GM23248 (cell line): ENCODE measurements at places on chromosomes 3 and 15.

GRCh38 chr15:48388910-48389309 lies 57.7 kb downstream of the DUT start:
- peak; percentile 70 for DNase-seq

DNA sequence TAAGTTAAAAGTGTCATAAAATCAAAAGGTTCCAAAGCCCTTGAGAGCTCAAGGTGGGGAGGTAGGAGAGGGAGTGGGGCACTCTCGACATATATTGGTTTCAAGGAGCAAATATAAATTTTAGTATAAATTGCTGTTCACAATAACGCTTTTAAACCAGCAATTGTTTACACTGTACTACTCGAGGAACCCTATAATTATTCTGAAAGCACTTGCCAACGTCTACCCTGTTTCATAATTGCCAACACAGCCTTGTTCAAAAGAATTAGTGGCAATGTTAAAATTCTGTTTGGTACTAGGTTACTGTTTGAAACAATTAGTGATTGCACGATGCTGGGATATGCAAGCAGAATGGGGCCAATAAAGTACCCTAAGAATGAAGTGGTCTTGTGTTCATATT lies 76.3 kb upstream of the ICE2 start:
- no peak for DNase-seq

- DNase-seq = no peak
Measured at GRCh38 chr3:190178779-190179178, 58.1 kb upstream of the P3H2 start.

GRCh38 chr15:67746022-67746421 lies 79.3 kb upstream of the SKOR1 start:
- DNase-seq = peak; percentile 79

DNA sequence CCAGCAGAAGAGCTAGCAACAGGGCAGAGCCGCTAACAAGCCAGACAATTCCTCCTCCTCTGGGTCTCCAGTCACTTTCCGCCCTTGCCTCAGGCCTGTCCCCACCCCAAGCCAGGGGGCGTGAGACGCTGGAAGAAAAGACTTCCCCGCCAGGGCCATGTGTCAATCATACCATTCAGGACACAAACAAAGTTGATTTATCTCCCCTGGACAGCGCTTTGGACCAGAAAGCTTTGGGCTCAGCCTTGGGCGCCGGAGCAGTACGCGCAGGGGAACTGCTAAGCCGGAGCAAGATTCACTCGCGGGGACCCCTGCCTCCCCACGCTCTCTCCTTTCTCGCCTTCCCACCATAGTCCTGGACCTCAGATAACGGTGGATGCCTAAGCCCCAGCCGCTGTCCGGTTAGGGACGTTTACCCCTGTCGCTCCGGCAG lies 479 bp downstream of the LRRC2 start:
- peak; percentile 56 for DNase-seq

- no peak for DNase-seq
Measured at GRCh38 chr3:13005301-13005700, 67.9 kb downstream of the IQSEC1 start.

GRCh38 chr3:27353221-27353620 lies 16.0 kb downstream of the NEK10 start:
- DNase-seq = peak; percentile 48

GRCh38 chr3:61060411-61060861 lies 190.8 kb downstream of the FHIT start:
- no peak for DNase-seq

GRCh38 chr3:114838025-114838424 lies 309.1 kb downstream of the ZBTB20 start:
- DNase-seq = no peak

DNA sequence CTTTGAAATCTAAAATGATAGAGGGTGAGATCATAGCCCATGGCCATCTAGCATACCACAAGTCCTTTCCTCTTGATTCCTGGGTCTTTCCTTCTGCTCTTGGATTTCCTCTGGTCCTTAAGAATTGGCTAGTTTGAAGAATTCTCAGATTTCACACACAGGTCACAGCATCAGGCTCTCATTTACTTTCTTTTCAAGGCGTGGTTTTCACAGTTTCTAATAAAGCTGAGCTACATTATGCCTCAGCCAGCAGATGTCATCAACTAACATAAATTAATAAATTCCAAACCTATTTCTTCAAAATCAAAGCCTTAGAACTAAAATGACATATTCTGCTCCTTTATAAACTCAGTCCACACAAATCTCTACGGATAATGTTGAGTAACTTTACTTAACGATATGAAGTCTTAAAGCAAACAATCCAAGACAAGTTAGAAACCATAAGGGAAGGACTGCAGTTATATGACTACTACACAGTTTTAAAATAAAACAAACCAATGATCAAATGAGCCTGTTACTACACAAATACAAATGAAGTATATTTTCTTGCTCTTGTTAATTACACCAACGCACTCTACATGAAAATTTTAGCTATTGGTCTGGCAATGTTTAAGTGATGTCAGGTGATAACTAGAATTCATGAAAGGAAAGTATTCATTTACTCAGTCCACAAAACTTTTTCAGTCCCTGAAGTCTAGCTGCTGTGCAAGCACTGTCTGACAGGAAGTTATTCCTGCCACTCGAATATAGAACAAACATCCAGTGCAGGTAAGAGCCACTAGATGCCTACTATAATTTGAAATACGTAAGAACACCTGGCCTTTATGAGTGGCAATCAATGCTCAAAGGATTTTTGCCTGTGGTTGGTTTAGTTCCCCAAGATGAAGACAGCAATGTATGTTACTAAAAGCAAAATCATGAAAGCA lies 9.2 kb downstream of the CCDC14 start:
- DNase-seq = peak; percentile 50

DNA sequence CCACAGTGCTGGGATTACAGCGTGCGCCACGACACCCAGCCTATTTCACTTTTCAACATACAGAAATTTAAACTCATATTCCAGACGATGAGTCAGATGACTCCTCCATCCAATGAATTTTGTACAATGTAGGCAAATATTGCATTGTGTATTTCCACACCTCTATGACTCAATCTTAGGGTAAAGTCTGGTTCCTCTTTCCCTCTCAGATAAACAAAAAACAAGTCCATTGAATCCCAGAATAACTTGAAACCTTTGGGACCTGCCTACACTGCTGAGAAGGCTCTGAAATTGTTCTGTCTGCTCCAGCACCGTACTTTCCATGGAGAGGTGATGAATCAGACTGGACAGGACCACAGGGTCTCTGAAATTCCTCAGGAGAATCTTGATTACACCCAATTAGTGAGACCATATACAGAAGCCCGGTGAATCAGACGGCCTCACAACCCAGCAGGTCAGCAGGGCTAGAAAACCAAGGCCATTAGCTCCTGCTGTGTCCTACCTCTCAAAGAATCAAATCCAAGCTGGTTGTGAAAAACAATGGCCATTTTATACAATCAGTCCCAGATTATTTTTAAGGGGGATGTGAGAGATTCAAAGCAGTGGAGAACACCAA lies 112.6 kb downstream of the ERC2 start:
- no peak for DNase-seq

DNA sequence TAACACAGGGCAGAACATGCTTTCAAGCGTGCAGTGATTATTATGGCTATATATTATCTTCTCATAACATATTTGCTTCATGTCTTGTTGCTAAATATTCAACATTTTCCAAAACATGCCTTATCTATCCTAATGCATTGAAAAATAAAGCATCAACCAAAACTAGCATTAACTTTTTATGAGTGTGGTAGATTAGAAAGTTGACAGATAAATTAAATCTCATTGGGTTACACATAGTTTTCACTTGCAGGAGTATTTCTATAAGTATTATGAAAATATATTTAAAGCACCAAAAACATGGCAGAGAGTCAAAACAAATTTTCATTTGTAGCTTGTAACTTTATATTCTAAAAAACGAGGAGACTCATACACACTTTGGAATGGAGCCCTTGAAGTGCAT lies 141.5 kb downstream of the CADM2 start:
- DNase-seq = no peak

DNA sequence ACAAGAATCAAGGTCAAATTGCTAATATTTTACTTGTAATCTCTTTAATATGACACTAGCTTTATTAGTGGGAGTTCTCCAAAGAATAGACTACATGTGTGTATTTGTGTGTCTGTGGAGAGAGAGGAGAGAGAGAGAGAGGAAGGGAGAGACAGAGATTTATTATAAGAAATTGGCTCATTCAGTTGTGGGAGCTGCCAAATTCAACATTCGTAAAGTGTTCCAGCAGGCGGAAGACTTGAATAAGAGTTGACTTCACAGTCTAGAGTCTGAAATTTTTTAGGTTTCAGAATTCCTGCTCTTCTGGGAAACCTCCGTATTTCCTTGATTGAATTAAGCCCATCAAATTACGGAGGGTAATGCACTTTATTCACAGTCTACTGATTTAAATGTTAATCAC lies 4.7 kb upstream of the CLDN1 start:
- peak; percentile 52 for DNase-seq

- peak; percentile 72 for DNase-seq
Measured at GRCh38 chr3:154244644-154245043, 79.6 kb downstream of the DHX36 start.

GRCh38 chr3:184011230-184011876 lies 6.3 kb downstream of the ABCC5 start:
- DNase-seq = no peak

GRCh38 chr15:88230823-88231222 lies 25.7 kb downstream of the NTRK3 start:
- no peak for DNase-seq

- DNase-seq = peak; percentile 67
Measured at GRCh38 chr15:36407647-36408046, 171.8 kb upstream of the CDIN1 start.

DNA sequence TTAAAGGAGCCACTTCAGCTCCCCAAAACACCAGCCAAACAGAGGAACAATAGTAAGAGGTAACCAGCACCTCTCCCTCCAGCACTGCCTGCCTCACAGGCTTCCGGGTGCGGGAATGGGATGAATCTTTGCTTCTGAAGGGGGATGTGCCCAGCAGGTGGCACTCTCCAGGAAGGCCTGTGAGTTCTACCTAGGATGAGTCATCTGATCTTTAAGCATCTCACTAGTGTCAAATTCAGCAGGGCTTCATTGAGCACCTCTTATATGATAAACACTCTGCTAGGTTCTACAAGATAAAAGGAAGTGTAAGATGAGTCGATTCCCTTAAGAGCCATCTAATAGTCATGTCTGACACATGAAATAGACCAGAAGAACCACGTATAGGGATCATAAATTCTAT lies 237.4 kb upstream of the UMPS start:
- DNase-seq = peak; percentile 56

DNA sequence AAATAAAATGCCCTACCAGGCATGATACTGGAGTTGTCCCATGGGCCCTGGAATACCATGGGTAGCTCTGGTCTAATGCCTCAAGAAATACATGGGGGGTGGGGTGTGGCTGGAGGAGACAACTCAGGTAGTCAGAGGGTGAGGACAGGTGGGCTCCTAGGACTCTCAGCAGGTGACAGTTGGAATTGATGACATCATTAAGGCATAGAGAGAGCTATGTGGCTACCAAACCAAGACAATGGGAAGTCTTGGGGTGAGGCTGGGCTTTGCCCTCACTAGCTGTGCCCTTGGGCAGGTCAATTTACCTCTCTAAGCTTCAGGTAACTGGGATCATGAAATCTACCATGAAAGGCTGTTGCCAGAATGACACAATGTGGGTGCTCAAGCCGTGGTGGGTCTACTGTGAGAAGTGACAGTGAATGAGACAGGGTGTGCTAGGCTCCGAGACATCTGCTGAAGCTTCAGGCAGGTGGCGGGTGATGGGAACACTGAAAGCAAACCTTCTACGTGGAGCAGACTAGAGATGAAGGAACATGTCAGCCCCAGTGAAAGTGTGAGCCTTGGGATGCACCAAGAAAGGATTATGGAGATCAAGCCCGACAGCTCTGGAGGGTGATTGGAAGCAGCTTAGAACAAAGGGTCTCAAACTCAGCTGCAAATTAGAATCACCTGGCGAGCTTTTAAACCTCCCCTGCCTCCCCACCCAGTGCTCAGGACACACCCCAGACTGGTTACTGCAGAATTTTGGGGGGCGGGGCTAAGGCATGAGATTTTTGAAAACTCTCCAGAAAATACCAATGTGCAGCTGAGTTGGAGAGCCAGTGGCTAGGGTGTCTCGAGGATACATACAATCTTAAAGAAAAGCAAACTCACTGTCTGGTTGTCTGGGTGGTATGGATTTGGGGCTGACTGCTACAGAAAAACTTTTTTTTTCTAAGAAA lies 21.5 kb downstream of the SLC6A20 start:
- no peak for DNase-seq

DNA sequence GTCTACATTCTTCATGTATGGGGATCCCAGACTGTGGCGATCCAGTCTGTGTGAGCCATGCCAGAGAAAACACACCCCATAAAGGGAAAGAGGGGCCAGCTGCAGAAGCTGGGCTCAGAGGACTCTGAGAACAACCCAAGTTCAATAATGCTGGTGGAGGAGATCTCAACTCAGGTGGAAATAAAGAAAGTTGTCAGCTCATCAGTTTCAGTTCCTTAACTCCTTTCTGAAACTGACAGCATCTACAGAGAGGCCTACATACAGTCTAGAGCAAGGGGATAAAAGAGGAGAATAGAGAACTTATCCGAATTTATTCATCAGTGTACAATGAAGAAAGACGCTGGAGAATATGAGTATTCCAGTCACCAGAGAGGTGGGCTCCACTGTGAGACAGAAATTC lies 77.0 kb downstream of the NTRK3 start:
- DNase-seq = no peak
